ENCODE measurements at places on chromosomes 7 and 10.

GRCh38 chr10:132419538-132420468 is 22.8 kb downstream of the PWWP2B start:
- DNase-seq: no peak

GRCh38 chr7:143049362-143049761 is 2.8 kb upstream of the OR6V1 start:
- DNase-seq: no peak

GRCh38 chr7:70997261-70997660 is 134.7 kb upstream of the GALNT17 start:
- no peak for DNase-seq

DNA sequence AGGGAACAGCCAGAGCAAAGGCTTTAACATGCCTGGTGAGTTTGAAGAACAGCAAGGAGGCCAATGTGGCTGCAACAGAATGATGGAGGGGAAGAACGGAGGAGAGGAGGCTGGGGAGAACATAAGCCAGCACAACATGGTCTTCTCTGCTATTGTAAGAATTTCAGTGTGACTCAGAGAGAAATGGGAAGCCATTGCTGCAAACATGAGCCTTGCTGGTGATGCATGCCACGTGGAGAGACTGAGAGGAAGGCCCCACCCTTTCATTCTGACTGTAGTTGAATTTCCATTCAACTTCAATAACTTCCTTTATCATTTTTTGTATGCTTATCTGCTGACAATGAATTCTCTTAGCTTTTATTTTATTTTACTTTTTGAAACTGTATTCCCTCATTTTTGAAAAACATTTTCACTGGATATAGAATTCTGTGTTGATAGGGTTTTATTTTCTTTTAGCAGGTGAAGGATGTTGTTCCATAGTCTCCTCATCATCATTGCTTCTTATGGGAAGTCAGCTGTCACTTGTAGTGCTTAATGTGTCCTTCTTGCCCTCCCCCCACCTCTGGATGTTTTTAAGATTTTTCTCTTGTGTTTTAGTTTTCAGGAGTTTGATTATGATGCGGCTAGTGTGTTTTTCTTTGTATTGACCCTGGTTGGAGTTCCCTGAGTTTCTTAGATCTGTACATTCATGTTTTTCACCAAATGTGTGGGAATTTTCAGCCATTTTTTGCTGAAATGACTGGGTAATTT is 46.4 kb upstream of the LEP start:
- DNase-seq: no peak

GRCh38 chr10:103548581-103549348 is 55.3 kb downstream of the NEURL1 start:
- no peak for DNase-seq

DNA sequence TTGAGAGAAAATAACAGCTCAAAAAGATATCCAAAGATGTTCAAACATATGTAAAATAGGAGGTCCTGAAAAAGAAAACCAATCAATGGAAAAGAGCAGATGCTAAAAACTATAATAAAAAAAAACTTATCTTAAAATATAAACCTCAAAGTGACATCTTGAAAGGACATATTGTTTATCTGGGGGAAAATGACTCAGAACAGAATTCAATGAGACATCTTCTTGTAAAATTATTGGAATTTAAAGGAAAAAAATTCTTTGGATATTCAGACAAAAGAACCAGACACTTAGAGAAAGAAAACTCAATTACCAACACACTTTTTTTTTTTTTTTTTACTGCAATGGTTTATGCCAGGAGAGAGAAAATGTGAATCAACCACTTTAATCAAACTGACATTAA is 58.9 kb downstream of the NAMPT start:
- no peak for DNase-seq

GRCh38 chr7:2012981-2013380 is 219.8 kb downstream of the MAD1L1 start:
- no peak for DNase-seq

GRCh38 chr10:30775779-30776591 is 146.4 kb upstream of the LYZL2 start:
- DNase-seq: no peak

DNA sequence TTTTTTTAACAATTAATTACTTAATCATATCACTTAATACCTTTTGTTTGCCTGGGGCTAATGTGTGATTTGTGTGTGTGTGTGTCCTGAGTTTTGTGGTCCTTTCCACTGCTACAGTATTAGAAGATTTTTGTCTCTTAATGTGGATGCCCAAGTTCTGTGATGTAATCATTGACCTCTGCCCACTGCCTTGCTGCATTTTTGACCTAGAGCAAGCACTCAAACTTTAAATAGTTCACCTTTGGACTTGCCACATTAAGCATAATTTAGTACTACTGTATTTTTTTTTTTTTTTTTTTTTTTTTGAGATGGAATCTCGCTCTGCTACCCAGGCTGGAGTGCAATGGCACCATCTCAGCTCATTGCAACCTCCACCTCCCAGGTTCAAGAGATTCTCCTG is 52.7 kb downstream of the VCL start:
- no peak for DNase-seq

DNA sequence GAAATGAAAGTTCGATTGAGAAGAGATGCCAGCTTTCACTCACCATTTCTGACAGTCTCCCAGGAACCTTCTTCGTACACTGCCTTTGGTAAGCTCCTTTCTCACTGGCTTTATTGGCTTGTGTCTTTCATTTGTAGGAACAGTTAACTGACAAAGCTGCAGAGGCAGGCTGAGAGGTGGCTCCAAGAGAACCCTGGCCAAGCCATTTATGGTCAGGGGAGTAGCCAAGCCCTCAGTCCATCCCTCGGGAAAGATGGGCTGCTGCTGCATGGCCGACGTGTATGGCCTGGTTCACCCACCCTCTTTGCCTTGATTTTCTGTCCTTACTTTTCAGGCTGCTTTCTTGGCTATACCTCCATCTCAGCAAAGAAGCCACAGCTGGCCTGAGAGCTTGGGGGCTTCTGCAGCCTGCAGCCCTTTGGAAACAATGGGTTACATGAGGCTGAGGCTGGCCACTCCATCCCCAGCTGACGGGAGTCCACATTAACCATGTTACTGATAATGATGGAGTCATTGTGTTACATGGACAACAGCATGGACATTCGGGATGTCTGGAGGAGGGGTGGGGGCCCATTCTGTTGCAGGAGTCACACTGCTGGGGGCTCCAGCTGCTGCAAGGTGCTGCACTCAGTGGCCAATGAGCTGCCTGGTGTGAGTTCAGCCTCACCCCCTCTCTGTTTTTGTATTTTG is at the start of gene OPALIN:
TSS of gene OPALIN (minus strand) at position 152 of the 690 bp plus-strand sequence. CDS start at position 46, 106 bp downstream.
- no peak for DNase-seq

GRCh38 chr7:132655131-132655727 is 79.0 kb upstream of the PLXNA4 start:
- no peak for DNase-seq

DNA sequence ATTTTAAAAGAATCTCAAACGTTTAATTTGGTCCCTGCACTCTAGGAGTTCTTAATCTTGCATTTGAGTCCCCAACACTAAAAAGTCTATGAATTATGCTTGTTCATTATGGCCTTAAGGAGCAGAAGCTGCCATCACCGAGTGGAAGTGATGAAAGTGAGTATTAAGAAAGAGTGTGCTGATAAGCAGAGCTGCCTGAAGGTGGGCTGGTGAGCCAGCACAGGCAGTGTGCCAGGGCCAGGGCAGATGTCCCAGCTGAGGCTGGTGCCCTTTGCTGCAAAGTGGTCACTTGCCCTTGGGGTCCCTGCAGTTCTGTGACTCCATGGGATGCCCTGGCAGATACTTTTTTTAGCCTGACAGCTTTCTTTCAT is 72.9 kb upstream of the LOXL4 start:
- no peak for DNase-seq

DNA sequence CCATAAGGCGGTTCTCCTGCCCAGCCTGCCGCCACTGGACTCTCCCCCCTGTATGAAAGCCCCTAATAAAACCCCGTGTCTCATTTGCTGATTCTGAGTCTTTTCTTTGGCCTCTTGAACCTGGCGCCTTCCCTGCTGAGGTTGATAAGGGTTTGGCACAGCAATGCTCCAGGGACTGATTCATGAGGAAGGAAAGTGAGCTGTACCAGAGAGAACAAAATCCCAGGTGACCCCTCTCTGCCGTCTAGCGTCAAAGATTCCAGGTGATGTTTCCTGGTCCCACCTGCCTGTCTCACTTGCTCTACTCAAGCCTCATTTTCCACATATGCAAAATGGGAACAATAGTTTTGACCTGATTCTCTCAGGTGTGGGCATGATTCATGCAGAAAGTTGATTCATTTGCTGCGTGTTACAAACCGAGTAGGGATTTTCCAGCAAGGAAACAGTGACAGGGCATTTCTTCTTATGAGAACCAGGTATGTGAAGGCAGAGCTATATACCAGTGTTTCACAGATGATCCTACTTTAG is 730.6 kb upstream of the IGFBP3 start:
- no peak for DNase-seq

DNA sequence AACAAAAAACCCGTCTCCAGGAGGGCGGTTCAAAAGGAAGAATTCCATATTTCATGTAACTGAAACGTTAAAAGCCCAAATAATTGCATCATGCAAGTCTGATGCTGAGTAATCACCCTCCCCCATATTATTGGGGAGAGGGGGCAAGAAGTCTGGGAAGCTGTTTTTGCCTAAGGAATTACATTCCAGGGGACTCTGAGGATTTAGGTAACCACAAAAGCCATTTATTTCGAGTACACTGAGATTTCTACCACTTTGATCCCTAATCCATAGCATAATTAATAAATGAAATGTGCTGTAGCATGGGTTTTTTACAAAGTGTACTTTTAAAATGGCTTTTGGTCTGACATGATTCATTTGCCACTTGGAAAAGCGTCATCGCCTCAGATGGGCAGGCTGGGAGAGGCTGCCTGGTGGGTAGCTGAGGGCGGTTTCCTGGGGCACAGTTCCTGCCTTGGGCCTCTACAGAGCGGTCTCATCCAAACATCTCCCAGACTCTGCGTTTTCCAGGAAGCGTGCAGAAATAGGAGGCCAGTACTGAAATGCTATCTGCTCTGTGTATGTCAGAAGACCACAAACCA is 106.5 kb downstream of the TCF7L2 start:
- peak; percentile 52 for DNase-seq

Measured in AG04449 (cell line).